ENCODE measurements at places on chromosomes 3 and 15. TPM values are rescaled to one million over a fixed set of nuclear protein-coding genes. Genes with fewer than 3 reads are reported as not detected.

DNA sequence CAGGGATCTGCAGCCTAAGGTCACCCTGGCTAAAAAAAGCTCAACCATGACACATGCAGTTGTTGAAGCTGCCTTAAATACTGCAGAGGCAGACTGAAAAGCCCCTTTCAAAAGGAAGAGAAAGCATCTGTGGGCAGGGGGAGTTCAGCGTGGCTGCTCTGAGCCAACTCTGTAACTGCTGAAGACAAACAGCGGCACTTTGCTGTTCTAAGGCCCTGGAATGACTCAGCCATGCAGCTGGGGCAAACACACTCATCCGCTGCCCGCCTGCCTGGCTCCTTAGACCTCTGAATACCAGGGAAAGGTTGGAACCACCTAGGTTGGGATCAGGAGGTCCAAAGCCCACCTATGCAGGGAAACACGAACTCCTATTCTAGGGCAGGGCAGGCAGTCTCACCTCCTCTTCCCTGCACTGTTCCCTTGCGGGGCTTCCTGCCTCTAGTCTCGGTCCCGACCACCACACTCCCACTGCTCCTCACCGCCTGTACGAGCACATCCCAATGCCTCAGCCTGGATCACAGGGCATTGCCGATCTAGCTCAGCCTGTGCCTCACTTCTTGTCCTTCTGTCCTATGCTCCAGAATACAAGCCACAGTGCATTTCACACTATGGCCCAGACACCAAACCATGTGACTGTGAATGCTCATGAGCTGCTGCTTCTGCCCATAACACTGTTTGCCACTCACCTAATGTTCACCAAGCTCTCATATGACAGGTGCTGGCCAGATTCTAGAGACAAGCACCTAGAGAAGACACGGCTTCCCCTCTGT is 6.6 kb upstream of the MUSTN1 start:
- no peak overlapping the region for H3K4me3 ChIP-seq
- H3K27me3 ChIP-seq: no peaks in the 10 kb centered on the region
- DNase-seq: no peak
- peaks cover 15% of the 10 kb centered on the region for H3K36me3 ChIP-seq
- peaks cover 58% of the 10 kb centered on the region for H3K4me1 ChIP-seq

- DNase-seq: no peak
- H3K27me3 ChIP-seq: no peaks in the 10 kb centered on the region
- H3K4me3 ChIP-seq: no peak overlapping the region
- H3K36me3 ChIP-seq: no peaks in the 10 kb centered on the region
- H3K27ac ChIP-seq: no peak overlapping the region
- H3K4me1 ChIP-seq: peaks cover 26% of the 10 kb centered on the region
These were observed 95.5 kb downstream of the CCNL1 start for GRCh38 chr3:157064402-157064801.

DNA sequence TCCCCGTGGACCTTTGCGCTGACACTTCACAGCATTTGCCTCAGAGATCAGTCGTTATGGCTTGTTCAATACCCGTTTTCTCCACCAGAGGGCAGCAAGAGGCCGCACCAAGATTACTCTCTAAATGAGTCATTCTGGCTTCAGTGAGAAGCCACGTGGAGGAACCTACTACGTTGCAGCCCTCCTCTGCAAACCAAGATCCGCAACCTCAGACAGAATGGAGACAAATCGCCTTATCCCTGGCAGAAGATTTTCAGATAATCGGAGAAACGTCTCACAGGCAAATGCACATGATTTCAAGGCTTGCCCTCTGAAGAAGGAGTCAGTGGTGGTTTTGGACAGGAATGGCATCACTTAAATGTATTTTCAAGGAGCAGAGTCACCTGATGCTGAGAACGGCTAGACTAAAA is 60.5 kb downstream of the GTPBP8 start:
- no peak overlapping the region for H3K27ac ChIP-seq
- H3K27me3 ChIP-seq: no peaks in the 10 kb centered on the region
- peaks cover 6% of the 10 kb centered on the region for H3K4me1 ChIP-seq
- H3K36me3 ChIP-seq: no peaks in the 10 kb centered on the region
- peak; percentile 88 for DNase-seq
- no peak overlapping the region for H3K4me3 ChIP-seq

DNA sequence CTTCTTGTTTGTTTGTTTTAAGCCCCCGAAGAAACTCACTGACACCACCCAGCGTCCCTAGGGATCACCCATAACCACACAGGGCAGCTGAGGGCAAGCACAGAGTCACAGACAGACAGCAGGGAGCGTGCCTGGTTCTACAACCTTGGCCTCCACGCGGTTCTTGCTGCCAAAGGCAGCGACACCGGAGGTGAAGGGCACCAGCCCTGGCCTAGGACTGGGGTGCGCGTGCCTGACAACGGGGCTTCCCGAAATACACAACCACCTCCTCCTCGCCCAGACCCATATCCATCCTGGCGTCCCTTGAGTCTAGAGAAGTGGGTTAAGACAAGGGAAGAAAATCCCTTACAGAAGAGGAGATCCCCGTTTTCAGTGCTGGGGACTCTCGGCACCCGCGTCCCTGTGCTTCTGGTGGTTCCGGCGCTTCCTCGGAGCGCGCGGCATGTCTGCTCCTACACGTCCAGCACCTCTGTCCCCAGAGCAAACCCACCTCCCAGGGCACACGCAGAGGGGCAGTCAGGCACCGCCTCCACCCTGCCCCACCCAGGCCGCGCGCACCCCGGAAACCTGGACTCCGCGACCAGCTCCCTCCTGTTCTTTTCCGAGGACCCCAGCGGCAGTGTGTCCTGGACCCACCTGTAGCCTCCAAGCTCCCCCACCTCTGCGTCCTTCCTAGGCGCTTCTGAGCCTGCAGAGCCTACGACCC is 911 bp downstream of the RFTN1 start:
- no peaks in the 10 kb centered on the region for H3K27me3 ChIP-seq
- H3K4me1 ChIP-seq: peaks cover 79% of the 10 kb centered on the region
- H3K36me3 ChIP-seq: no peaks in the 10 kb centered on the region
- peak overlapping the region; percentile 70 for H3K4me3 ChIP-seq
- peak overlapping the region; percentile 92 for H3K27ac ChIP-seq

- no peak overlapping the region for H3K27ac ChIP-seq
- peaks cover 2% of the 10 kb centered on the region for H3K4me1 ChIP-seq
- no peaks in the 10 kb centered on the region for H3K27me3 ChIP-seq
- H3K4me3 ChIP-seq: no peak overlapping the region
- no peaks in the 10 kb centered on the region for H3K36me3 ChIP-seq
- DNase-seq: no peak
These were observed 16.2 kb downstream of the ATP11B start for GRCh38 chr3:182809531-182809930.

DNA sequence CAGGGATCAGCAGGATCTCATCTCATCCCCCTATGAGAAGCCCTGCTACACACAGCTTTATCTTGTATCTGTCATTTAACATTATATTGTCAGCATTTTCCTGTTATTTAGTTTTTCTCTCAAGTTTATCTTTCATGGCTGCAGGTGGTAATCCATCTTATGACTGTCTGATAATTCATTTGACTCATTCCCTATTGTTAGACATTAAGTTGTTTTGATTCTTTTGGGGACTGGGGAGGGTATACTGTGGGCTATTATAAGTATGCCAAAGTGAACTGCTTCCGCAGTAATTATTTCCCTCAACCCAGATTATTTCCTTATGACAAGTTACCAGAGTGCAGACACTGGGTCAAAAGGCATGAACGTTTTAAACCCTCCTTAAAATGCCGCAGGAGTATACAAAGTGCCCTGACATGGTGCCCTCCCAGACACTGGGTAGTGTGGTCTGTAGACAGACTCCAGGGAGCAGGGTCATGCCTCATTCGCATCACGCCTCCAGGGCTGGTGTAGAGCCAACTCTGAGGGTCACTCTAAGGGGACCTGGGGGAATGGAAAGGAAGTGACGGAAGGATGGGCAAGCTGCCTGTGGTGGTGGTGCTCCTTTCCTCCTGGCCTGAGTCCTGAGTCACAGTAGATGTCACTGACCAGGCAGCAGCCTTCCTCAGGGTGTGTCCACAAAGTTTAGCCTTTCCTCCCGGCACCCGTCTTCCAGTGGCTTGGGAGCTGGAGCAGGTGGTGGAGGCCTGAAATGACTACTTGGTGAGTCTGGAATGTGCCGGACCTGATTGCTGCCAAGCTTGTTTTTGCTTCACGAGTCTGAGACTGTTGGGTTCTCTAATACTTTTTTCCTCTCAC is 11.6 kb downstream of the GPR160 start:
- no peaks in the 10 kb centered on the region for H3K27me3 ChIP-seq
- peaks cover 4% of the 10 kb centered on the region for H3K4me1 ChIP-seq
- no peaks in the 10 kb centered on the region for H3K36me3 ChIP-seq
- H3K27ac ChIP-seq: no peak overlapping the region
- H3K4me3 ChIP-seq: no peak overlapping the region
- no peak for DNase-seq

DNA sequence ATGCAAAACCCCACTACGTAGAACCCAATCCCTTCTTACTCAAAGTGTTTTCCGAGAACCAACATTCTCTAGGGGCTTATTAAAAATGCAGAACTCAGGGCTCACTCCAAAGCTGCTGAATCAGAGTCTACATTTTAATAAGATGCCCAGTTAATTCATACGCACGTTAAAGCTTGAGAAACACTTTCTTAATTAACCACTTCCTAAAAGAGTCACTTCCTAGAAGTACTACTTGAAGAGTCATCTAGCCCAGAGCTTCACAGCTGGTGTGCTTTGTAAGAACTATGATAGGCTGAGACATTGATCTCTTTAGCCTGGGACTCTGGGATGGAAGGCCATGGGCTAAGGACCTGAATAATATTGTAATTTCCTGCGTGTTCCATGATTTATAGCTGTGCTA is 9.0 kb downstream of the COL6A5 start:
- H3K4me1 ChIP-seq: no peaks in the 10 kb centered on the region
- H3K27me3 ChIP-seq: no peaks in the 10 kb centered on the region
- no peaks in the 10 kb centered on the region for H3K36me3 ChIP-seq
- no peak overlapping the region for H3K4me3 ChIP-seq
- no peak for DNase-seq
- H3K27ac ChIP-seq: no peak overlapping the region

GRCh38 chr3:24503616-24504113 is 9.0 kb upstream of the THRB start:
- no peaks in the 10 kb centered on the region for H3K27me3 ChIP-seq
- no peaks in the 10 kb centered on the region for H3K4me1 ChIP-seq
- no peak for DNase-seq
- H3K4me3 ChIP-seq: no peak overlapping the region
- H3K36me3 ChIP-seq: no peaks in the 10 kb centered on the region

DNA sequence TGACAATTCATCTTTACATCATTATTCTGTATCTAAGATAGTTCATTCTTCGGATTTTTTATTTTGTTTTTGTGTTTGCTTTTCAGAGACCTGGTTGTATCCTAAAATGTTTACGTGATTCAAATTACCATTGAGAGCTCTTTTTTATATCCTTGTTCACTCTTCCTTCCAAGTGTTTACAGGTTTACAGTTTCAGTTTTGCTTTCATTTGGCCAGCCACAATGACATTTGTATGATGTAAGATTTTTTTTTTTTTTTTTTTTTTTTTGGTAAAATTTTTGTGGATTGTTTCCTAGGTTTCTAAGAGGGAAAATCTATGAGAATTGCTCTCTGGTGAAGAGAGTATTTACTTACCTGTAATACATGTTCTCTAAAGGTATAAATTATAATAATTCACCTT is 55.0 kb downstream of the SETD5 start:
- H3K27ac ChIP-seq: peak overlapping the region; percentile 72
- H3K27me3 ChIP-seq: no peaks in the 10 kb centered on the region
- H3K4me3 ChIP-seq: no peak overlapping the region
- DNase-seq: peak; percentile 48
- H3K4me1 ChIP-seq: no peaks in the 10 kb centered on the region
- H3K36me3 ChIP-seq: peaks cover 80% of the 10 kb centered on the region

DNA sequence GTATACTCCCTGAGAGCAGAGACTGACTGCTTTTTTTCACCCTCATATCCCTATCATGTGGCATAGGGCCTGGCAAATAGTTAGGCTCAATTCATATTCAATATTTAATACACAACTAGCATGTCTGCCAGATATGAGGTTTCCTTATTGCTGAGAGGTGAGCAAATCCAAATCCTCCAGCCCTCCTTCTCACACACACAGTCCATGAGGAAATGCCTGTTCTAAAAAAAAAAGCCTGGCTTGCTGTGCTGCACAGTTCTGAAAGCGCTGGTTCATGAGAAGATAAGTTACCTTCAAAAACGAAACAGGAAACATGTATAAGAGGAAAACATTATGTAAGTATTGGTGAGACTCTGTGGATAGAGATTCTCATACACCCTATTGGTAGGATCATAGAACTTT is 15.5 kb upstream of the ACAP2 start:
- H3K27ac ChIP-seq: no peak overlapping the region
- no peak for DNase-seq
- H3K4me3 ChIP-seq: no peak overlapping the region
- no peaks in the 10 kb centered on the region for H3K4me1 ChIP-seq
- no peaks in the 10 kb centered on the region for H3K27me3 ChIP-seq
- H3K36me3 ChIP-seq: no peaks in the 10 kb centered on the region

DNA sequence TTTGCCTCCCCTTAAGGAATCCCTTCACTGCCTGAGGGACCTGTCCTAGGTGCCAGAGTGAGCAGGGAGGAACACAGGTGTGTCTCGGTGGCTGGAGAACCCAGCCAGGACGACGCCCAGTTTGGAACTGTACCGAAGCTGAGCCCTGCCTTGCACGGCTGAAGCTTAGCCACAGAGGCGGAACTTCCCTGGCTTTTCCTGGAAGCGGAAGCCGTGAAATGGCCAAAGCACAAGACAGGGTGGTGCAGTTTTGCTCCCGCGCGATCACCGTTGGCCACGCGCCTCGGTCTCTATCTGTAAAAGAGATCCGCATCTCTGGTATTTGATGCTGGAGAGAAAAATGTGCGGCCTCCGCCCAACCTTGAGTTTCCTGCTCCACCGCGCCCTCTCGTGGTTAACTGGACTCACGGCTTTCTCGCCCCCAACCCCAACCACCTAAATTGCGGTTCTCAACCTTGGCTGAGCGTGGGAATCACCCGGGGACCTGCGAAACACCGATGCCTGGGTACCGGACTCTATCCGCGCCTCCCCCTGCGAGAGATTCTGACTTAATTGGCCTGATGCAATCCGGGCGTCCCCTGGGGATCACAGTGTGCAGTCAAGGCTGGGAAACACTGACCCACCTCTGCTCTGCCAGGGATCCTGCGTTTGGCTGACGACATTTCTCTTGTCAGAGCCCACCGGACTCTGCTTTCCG is 70.7 kb upstream of the ABHD2 start:
- peak; percentile 74 for DNase-seq
- no peaks in the 10 kb centered on the region for H3K36me3 ChIP-seq
- H3K27ac ChIP-seq: no peak overlapping the region
- no peaks in the 10 kb centered on the region for H3K27me3 ChIP-seq
- H3K4me1 ChIP-seq: peaks cover 12% of the 10 kb centered on the region

GRCh38 chr3:49868862-49869466 is 742 bp downstream of the CAMKV start:
- peaks cover 12% of the 10 kb centered on the region for H3K4me1 ChIP-seq
- no peaks in the 10 kb centered on the region for H3K36me3 ChIP-seq
- H3K4me3 ChIP-seq: no peak overlapping the region
- H3K27me3 ChIP-seq: peaks cover 13% of the 10 kb centered on the region

- H3K27me3 ChIP-seq: no peaks in the 10 kb centered on the region
- H3K4me3 ChIP-seq: no peak overlapping the region
These were observed 137.4 kb upstream of the SLC7A14 start for GRCh38 chr3:170723241-170723640.

- no peak overlapping the region for H3K4me3 ChIP-seq
- no peaks in the 10 kb centered on the region for H3K36me3 ChIP-seq
- H3K27ac ChIP-seq: no peak overlapping the region
- H3K27me3 ChIP-seq: peaks cover 4% of the 10 kb centered on the region
These were observed 4.4 kb upstream of the ENTPD3 start for GRCh38 chr3:40382617-40382979.

The EFCAB12 gene
- 3.3 TPM for total RNA-seq

The TMEM212 gene
- not detected for total RNA-seq

The PGBD4 gene
- total RNA-seq: 4.0 TPM

The SEMA6D gene
- total RNA-seq: not detected

The SAMD7 gene
- total RNA-seq: not detected

The CPLX3 gene
- not detected for total RNA-seq

The MIX23 gene
- 14.1 TPM for total RNA-seq

The ROBO2 gene
- total RNA-seq: not detected
